ENCODE measurements at places on chromosomes 2 and 18.

DNA sequence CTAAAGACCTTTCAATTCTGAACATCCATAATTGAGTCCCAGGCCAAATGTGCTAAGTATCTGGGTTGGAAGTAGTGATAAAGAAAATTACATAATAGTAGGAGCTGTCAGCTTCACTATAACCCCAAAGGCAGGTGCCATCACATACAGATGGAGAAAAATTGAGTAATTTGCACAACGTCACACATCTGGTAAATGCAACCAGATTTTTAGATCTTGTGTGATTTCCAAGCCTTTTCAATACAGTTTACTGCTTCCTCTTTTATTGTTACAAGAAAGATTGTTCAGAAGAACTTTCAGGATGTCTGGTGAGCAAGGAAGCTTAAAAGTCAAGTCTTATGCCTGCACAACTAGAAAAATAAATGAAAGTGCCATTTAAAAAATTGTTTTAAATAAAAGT is 62.3 kb downstream of the UBE2E3 start:
- DNase-seq, result no peak

DNA sequence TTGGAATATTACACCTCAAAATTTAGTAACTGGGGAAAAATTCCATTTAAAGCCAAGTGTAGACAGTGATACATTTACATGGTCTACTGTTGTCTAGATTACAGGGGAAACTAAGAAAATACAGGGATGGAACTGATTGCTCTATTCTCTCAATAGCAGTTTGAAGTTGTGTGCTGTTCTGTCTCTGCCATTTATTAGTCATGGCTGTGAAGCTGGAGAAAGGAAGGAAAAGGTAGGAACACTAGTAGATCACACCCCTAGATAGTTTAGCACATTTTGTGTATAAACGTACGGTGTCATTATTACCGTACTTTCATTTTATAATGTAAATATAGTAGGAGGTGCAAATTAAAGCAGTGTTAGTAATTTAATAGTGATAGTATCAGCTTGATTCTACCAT is 170.5 kb downstream of the PHLPP1 start:
- DNase-seq, result no peak

DNA sequence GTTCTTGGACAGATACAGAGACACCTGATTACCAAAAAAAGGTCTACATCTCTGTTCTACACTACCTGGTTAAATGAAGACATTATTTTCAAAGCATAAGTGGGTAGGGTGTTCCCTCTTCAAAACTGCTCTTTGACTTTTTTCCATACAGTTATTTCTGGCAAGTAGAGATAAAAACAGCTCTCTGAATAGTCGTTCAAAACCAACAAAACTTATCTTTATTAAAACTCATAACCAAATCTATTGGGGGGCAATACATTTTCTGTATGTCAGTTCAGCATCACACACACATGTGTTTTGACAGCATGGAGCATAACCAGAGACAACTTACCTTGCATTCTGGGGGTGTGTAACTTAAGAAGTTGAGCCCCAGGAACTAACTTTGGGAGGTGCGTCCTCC is 149.0 kb upstream of the EPC2 start:
- no peak for DNase-seq

GRCh38 chr2:157692768-157693167 is 64.1 kb upstream of the ACVR1C start:
- DNase-seq, result no peak

- no peak for DNase-seq
Observed at GRCh38 chr2:75846683-75847190, 136.0 kb upstream of the GCFC2 start.

DNA sequence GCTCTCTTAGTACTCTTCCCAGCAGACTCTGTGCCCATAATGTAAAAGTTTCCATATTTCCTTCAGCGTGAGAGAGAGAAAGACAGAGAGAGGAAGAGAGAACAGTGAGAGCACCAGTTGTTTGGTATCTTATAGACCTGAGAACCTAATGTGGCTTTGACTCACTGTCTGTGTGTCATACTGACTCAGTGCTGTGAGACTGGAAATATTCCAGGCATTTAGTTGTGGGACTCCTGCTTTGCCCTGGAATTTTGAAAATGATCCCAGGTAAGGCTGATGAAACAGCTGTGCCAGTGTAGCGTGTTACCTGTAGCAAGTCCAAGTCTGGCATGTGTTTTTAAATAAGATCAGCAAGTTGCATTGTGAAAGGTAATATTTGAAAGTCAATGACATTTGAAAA is 87.9 kb upstream of the KCNH7 start:
- DNase-seq, result no peak

GRCh38 chr18:11497585-11497984 is 111.8 kb upstream of the SLC35G4 start:
- DNase-seq, result no peak

DNA sequence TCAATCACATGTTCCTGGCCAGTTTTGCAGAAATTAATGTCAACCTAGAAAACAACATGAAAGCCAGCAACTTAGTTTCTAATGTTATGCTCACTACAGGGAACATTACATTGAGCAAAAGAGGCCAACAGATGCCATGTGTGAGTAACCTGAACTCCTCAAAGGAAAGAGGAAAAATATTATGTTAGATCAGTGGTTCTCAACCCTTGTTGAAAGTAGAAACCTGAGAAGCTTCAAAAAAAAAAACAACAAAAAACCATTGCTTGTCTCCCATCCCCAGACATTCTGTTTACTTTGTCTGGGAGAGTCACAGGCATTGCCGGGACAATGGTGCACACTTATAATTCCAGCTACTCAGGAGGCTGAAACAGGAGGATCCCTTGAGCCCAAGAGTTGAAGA is 57.7 kb downstream of the METTL4 start:
- DNase-seq, result peak; percentile 48

DNA sequence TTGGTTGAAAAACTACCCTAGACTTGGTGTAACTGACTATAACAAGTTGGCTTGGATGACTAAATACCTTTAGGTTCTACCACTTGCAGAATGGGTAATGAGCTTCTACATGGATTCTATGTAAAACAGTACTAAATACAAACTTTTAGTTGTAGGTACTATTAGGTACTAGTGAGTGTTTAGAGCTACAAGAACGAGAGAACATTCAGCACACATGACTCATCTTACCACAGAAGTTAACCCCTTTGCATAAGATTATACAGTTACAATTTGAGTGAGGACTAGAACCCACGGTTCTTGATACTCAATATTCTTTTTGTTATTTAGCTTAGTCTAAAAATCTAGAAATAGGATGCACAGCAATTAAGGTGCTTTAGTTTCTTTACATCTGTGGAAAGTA is 101.7 kb upstream of the TFCP2L1 start:
- no peak for DNase-seq

All from NCI-H345 (cell line).